ENCODE measurements at places on chromosomes 4 and X.

GRCh38 chrX:68686097-68686977, 38.9 kb downstream of the STARD8 start:
- no peak for DNase-seq

DNA sequence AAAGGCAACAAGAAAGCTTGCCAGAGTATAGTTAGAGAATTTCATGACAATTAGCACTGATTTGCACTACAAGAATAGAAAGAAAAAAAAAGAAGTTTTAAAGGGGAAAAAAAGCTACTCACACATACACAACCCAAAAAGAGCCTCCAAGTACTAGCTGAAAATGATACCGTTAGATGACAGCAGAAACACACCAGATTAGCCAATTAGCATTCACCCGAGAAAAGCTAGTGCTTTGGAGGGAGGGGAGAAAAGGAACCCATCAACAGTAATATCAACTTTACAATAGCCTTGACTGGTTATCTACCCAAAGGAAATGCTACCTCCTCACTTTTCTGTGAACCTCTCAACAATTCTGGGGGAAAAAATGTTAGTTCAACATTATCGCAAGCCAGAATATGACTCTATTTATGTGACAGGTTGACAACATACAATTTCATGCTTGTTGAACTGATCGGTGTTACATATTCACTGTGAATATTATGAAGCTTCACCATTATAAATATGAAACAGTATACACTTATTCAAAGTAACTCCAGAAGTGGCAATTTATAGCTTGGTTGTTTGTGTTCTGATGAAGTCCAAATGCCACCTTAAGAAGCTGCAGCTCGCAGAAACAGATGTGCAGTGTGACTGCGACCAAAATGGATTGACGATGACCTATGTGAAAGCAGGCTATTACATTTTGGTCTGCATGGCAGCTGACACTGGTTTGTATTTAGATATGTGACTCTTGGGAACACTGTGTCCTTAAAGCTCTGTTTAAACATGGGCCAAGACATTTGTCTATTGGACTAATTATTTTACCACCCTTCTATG, 15.9 kb downstream of the PPARGC1A start:
- DNase-seq: no peak

DNA sequence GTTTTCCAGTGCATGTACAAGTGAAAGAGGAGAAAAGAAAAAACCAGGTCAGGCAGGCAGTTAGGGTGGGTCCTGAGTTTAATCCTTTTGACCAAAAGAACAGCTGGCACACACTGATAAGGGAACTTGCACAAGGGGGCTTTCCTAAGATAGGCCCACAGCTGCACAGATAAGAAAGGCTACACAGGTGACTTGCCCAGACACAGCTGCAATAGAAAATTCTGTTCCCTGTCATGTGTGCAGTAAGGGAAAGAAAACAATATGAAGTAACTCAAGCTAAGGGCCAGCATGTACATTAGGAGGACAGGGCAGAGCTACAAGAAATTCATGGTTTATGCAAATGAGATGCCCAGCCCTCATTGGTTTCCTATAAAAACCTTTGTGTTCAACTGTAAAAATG, 32.9 kb downstream of the LUZP4 start:
- DNase-seq: no peak

- no peak for DNase-seq
Measured at GRCh38 chrX:23745786-23746185, 2.7 kb upstream of the ACOT9 start.

DNA sequence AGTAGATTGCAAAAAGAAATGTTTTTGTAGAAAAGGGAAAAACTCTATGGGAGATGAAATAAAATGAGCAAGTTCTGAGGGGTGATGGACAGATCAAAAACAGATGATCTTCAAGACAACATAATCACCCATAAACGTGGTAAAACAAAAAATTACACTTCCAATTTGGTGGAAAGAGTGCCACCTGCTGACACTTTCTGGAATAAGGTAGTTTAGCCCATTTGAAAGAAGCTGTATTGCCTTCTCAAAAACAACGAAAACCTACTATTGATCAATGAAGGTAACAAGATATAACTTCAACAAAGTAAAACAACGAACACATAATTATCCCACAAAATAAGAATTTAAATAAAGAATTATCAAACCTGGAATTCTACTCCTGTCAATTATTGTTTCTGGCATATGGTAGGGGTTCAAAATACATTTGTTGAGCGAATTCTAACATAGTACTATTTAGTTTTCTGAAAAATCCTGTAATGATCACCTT, 2.5 kb downstream of the COQ2 start:
- peak; percentile 55 for DNase-seq

DNA sequence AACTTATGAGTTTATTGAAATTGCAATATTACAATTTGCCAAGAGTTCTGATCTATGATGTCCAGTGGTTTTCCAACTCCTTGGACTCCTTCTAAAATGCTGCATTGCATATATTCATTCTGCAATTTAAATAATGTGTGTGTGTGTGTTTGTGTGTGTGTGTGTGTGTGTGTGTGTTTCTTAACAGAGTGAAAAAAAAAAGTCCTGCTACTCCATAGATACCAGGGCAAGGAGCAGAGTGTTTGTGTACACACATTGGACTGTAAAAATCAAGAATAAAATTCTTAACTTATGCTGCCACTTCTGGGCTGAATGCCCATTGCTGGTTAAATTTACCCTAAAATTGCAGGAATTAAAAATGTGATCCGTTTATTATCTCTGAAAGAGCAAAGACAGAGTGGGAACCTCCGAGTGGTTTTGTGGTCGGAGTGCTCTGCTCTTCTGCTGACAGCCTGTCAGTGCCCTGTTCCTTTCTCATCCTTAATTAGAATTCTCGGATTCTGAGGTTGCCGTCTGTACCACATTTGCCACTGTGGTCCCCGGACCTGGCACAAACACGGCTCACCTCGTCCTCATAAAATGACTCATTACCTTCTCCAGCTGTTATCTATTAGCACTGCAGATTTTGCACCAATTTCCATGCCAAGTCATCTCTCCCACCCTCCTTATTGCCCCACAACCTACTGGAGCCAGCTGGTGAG, 355.5 kb downstream of the KCNIP4 start:
- no peak for DNase-seq

DNA sequence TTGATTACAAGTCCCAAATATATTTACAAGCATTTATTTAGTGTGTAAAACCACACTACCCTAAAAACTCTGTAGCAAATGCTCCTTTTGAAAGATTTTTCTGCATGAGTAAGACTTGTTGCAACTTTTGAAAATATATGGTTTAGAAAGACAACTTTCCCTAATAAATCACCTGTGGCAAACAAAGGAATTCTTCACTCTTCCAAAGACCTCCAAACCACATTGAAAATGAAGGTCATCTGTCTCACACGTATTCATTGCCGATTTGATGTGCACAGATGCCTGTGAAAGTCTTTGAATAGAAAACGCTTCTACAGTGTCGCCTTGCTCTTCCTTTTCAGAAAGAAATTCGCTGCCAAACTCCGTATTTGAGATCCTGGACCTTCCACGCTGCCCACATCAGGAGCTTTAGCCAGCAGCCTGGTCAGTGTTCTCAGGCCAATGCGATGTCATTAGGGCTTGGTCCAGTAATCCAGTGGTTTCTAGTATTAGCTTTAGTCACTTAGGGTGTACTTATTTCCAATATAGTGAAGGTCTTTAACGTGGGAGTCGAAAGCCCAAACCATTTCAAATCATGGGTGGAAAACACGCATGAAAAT, 22.2 kb downstream of the SPINK2 start:
- no peak for DNase-seq

DNA sequence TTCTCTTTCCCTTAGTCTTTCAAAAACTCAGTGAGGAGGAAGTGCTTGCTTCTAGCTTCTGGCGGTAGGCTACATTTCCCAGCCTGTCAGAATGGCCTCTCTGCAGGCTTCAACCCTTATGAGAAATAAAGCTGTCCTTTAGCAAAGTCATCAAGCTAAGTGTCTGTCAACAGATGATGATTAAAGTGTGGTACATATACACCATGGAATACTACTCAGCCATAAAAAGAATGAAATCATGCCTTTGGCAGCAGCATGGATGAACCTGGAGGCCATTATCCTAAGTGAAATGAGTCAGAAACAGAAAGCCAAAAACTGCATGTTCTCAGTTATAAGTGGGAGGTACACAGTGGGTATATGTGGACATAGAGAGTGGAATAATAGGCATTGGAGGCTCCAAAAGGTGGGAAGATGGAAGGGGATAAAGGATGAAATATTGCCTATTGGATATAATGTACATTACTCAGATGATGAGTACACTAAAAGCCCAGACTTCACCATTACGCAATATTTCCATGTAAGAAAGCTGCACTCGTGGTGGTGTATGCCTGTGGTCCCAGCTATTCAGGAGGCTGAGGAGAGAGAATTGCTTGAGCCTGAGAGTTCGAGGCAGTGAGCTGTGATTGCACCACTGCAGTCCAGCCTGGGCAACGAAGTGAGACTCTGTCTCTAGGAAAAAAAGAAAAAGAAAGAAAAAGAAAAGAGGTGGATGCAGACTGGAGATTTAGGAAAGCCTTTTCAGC, 7.9 kb downstream of the TRIM2 start:
- no peak for DNase-seq

GRCh38 chr4:46980851-46981250, 12.5 kb downstream of the GABRA4 start:
- DNase-seq: no peak

DNA sequence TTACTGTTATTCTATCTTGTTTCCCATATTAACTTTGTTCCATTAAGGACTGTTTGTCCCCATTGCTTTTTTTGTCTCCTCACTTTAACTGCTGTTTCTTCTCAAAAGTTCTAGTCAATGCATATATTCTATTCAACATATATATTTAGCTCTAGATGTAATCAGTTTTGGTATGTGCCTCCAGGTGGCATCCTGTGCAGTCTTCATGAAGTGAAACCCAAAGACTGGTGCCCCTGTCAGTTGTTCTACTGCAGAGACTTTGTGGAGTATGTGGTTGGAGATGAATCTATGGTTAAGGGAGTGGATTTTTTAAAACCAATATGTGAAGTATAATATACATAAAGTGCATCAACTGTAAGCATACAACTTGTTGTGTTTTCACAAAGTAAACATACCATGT, 57.0 kb downstream of the VAMP7 start:
- DNase-seq: no peak

DNA sequence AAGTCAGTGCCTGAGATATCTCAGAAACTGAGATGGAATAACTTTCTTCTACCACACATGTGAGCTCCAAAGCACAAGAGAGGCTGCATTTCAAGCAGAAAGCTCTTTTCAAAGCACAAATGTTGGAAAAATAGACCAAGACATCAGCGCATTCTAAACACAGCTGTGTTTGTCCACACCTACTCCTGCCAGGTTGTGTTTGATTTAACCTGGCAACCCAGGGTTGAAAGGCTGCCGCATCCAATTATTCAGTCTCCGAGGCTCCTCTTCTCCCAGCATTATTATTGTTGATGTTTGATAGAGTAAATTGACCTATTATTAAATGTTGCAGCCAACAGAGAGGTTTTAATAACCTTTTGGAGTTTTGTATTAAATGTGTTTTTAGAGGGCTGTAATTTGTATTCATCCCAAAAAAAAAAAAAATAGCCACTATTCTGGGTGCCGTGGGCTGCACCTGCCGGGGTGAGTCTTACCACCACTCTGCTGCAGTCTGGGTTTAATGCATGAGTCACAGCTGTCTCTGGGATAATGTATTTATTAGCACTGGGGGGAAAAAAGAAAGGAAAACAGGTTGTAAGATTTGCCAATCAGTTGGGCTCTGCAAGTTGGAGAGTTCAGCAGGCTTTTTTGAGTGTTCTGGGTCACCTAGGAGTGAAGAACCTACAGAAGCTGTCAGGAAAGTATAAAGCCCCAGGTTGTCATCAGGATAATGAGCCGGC, 105.2 kb upstream of the NOCT start:
- no peak for DNase-seq

- no peak for DNase-seq
Measured at GRCh38 chr4:35125995-35126712, 1118.2 kb downstream of the ARAP2 start.

DNA sequence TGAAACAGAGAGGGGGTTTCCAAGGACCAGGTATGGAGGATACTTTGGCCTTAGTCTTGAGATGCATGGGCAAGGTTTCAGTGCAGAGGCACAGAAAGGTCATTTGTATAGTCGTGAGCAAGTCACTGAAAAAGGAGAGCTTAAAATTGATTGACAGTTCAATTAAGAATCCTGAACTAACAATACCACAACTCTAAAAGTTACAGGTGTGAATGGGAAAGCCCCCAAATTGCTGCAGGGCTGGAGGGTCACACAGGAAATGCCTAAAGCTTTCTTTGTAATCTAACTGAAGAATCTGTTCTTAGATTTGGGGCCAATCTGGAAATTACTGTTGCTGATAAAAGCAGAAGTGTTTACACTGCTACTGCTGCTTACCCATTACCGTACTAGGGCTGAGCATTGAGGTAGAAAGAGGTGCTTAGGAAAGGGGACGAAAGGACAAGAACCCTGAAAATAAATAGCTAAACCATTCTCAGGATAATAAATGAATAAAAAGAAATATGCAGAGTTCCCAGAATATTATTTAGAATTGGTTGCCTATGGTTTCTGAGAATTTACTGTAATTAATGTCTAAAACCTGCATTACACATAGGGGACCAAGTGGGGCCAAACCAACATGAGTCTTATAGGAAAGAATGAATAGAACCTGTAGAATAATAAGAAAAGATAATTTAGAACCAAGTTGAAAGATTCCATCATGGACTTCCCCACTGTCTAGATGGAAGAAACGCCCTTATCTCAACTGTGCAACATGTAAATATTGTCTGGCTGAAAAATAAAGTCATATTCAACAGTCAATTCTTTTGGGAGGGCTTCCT, 91.9 kb upstream of the PPP1R2C start:
- DNase-seq: no peak

DNA sequence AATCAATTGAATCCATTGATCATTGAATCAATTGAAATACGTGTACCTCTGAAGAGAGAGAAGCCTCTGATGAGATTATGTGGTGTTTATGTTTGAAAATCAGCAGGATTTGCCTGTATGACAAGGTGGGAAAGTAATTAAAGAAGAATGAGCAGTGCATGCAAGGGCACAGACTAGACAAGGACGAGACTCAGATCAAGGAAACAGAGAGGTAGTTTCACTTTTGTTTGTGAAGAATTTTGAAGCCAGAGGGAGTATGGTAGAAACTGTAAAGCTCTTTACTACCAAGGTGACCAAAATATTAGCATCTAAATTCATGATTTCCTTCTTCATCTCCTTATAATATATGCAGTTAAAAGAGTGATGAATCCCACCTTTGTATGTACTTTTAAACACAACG, 1830.0 kb upstream of the IGFBP7 start:
- no peak for DNase-seq

- DNase-seq: no peak
Measured at GRCh38 chrX:133638285-133638684, 223.0 kb upstream of the GPC4 start.
